Mesendoderm (in vitro differentiated cells): ENCODE measurements at places on chromosomes 3 and 15.

DNA sequence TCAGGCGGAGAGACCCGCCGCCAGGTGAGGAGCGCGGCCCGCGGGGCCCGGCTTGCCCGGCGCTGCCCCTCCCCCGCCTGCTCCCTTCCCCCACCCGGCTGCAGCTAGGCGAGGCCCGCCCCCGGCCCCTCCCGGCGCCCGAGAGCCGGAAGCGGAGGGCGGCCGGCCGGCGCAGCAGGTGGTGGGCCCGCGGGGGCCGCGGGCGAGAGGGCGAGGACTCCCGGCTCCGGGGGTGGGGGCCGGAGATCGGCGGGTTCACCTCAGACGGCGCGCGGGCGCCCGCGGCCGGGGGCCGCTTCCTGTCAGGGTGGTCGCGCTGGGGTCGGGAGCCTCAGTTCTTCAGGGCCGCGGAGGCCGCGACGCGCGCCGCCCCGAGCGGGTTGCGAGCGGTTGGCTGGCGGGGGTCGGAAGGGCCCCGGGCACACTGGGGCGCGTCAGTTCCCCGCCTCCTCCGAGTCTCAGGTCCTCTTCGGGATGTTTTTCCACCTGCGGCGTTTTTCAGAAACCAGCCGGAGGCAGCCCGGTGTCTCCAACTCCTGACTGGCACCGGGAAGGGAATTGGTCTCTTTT is 395 bp downstream of the ZFAND6 start:
- peak; percentile 87 for DNase-seq

- DNase-seq: no peak
Observed at GRCh38 chr3:136353461-136353860, 103.3 kb downstream of the PCCB start.

- DNase-seq: no peak
Observed at GRCh38 chr15:40333922-40334492, 6.7 kb downstream of the CCDC9B start.

DNA sequence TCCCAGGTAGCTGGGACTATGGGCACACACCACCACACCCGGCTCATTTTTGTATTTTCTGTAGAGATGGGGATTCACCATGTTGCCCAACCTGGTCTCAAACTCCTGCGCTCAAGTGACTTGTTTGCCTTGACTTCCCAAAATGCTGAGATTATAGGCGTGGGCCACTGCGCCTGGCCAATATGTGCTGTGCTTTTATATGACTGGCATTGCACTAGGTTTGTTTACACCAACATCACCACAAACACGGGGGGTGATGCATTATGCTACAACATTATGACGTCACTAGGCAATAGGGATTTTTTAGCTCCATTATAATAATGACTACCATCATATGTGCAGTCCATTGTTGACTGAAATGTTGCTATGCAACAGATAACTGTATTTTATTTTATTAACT is 6.9 kb downstream of the APH1B start:
- DNase-seq: no peak

GRCh38 chr3:155682426-155683343 is 62.2 kb downstream of the PLCH1 start:
- no peak for DNase-seq

GRCh38 chr3:159149633-159150032 is 347.8 kb downstream of the MFSD1 start:
- peak; percentile 57 for DNase-seq

DNA sequence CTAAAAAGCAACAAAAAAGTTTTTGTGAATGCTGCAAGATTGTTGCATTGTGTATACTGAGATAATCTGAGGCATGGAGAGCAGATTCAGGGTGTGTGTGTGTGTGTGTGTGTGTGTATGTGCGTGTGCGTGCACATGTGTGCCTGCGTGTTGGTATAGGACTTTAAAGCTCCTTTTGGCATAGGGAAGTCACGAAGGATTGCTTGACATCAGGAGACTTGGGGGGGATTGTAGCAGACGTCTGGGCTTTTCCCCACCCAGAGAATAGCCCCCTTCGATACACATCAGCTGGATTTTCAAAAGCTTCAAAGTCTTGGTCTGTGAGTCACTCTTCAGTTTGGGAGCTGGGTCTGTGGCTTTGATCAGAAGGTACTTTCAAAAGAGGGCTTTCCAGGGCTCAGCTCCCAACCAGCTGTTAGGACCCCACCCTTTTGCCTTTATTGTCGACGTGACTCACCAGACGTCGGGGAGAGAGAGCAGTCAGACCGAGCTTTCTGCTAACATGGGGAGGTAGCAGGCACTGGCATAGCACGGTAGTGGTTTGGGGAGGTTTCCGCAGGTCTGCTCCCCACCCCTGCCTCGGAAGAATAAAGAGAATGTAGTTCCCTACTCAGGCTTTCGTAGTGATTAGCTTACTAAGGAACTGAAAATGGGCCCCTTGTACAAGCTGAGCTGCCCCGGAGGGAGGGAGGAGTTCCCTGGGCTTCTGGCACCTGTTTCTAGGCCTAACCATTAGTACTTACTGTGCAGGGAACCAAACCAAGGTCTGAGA is 4.7 kb downstream of the BHLHE40 start:
- DNase-seq: peak; percentile 80

DNA sequence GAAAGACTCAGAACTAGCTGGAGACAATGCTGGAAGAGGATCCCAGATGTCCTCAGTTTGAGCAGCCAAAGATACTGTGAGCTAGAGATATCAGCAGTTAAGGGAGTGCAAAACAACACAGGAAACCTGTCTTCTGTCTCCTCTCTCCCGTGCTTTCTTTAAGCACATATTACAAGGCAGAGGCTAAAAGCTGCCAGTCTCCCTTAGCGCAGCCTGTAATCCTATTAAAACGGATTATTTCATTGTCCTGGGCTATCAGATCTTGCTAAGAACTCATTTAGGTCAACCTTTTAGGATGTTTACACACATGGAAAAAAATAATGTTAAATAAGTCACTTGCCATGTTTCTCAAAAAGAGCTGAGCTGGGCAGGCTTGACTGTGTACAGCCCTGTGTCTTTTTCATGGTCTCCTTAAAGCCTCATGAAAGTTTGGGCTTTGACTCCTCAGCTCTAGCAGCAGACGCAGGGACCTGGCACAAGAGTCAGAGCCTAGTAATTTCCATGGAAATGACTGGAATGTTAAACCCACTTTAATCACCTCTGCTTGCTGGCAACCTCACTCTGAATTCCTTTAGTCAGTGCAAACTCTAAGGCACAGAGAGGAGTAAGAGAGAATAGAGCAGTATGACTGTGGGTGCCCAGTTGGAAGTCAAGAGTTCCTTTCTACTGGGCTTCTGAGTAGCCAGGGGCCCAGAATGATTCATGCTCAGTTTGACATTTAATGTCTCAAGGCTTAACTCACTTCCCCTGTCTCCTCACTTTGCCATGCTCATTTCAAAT is 491.9 kb downstream of the NTRK3 start:
- peak; percentile 84 for DNase-seq

DNA sequence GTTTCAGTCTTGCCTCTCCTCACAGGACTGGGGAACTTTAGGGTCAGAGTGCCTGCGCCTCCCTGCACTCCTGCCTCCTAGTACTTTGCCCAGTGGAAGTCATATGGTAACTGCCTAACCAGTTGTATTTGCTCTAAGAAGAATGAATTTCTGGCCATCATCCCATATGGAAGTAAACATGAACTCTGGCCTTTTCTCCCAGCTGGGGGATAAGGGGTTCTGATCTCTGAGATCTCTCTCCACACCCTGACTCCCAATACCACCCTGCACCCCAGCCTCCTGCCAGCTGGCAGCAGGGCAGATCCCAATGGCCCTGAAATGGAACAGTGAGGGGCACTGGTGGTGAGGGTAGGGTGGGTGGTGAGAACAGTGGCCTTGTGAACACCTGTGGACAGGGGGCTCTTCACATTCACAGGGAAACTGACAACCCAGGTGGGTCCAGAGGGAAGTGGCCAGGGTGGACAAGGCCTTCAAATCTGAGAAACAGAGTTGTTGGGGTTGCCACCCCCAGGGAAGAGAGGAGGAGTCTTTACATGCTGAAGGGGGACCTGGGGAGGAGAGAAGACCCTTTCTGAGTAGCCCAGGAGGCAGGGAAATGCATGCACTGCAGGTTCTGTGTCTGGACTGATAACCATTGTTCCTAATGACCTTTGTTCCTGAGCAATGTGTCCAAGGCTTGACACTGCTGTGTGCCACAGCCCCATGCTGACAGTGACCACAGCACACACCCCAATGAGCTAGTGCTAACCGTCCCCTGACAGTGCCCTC is 36.9 kb downstream of the RHCG start:
- no peak for DNase-seq

DNA sequence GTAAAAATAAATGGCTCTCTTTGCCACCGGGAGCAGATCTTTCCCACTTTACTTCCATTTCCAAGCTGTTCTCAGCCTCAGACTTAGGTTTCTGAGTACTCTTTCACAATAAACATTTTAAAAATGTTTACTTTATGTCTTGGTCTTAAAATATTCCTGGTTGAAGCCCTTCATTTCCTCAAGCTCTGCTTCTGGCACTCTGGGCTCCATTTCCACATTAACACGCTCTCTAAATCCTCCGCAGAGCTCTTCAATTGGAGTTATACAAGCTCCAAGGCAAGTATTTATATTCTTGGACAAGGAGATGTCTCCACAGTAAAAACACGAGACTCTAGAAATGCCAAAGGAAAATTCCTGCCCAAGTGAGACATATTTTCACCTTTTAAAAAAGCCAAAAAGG is 169.3 kb downstream of the GREM1 start:
- DNase-seq: no peak

DNA sequence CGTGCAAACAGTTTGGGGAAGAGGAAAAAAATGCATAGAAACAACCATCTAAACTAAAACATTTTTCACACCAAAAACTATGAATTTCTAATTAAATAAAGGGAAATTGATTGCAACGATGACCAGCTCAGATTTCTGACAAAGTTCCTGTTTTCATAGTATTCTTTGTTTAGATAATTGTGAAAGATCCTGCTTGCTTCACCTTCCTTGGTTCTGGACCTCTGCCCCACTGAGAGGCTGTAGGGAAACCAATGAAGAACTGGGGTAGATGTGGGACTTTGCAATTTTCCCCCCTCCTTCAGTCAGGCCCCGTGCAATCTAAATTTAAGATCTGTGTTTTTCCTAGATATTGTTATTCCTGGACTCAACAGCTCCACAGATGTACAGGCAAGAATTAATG is 13.8 kb upstream of the TEX264 start:
- no peak for DNase-seq

DNA sequence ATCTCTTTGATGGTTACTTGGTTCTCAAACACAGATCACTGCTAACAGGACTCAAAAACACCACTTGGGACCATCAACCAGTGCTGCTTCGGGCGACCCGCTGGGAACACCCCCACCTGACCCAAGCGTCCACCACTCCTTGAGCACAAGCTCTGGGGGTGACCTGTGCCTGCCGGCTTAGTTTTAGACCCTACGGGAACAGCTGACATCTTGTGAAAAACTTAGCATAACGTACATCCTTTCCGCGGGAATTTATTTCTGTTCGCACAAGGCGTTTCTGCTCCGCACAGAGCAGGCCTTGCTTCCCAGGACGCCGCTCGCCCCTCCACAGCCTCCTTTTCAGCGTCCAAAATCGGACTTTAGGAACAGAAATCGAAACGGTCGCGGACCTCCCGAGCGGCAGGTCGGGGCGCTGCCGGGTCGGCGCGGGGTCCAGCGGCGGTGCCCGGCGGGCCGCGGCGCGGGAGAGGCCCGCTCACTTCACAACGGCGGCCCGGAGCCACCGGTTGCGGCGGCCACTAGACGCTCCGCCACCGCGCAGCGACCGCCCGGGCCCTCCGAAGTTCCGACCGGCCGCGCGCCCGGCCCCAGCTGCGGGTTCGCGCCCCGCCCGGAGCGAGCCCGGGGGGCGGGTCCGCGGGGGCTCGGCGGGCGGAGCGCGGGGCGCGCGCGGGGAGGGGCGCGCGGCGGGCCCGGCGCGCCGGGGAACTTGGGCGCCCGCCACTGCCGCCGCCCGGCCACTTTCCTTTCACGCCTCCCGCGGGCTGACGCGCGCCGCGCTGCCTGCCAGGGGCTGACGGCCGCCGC is 959 bp downstream of the SFMBT1 start:
- DNase-seq: peak; percentile 34

DNA sequence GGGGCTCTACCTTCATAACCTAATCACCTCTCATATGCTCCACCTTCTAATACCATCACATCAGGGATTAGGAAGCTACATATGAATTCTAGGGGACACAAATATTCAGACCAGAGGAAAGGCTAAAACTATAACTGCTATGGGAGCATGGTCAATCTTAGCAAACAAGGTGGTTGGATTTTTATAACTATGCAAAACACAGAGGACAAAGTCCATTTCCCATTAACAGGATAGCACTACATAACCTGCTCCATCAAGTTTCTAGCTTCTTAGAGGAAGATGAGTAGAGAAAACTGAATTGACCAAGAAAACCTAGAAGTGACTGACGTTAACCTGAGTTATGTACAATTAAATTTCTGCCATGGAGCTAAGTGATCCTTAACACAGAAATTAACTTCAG is 398.6 kb downstream of the TBL1XR1 start:
- DNase-seq: no peak

- DNase-seq: no peak
Observed at GRCh38 chr3:145088917-145089316, 1072.1 kb downstream of the PLOD2 start.

DNA sequence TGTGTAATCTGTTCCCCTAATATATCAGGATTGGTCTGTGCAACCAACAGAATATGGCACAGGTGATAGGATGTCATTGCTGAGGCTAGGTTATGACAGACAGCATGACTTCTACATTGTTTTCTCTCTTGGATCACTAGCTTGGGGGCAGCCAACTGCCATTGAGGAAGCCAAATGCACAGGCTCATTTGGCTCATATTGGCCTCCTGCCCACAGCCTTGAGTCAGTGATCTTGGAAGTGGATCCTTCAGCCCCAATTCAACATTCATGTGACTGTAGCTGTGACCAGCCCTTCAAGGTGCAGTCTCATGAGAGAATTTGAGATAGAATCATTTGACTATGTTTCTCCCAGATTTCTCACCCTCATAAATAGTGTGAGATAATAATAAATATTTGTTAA is 675.6 kb downstream of the GRM7 start:
- no peak for DNase-seq

GRCh38 chr3:107561980-107562379 is 39.2 kb downstream of the BBX start:
- DNase-seq: no peak

DNA sequence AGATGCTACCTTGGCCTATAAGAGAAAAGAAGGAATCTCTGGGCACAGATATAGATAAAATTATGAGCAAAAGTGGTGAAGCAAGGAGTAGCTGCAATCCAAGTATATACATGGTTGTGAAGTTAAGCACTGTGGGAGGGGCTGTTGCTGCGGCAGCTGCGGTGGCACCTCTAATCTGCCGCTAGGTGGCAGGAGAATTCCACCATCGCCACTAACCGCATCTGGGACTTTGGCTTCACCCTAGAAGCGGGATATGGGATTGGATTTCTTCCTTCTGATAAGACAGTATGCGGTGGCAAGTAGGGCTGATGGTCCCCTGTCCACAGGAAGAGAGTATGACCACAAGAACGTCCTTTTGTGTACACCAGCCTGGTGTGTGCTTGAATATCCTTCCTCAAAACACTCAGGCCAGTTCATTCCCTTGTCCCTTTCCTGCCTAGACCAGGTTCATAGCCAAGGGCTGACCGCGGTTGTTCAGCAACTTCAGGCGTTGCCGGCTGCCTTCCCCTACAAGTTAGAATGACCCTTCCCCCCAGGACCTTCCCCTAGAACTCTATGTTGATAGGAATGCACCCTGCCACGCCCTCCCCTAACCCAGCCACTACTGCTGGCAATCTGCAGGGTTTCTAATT is 5.1 kb downstream of the MAGEL2 start:
- peak; percentile 81 for DNase-seq
